ENCODE measurements at places on chromosomes 7 and 10.

- DNase-seq: no peak
Observed at GRCh38 chr7:151019130-151019447, 5.2 kb downstream of the ATG9B start.

DNA sequence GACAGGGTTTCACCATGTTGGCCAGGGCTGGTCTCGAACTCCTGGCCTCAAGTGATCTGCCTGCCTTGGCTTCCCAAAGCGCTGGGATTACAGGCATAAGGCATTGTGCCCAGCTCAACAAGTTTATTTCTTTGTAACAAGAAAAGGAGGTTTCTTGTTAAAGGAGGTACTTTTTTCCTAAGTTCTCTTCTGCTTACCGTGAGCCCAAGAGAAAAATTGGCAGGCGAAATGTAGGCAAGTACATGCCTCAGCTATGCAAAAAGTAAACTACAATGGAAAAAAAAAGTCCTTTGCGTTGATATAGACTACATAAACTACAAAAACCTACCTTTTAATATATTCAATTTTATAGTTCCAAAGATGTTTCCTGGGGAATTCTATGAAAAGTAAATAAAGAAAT is 122.6 kb downstream of the DKK1 start:
- DNase-seq: no peak

- peak; percentile 63 for DNase-seq
Observed at GRCh38 chr7:42883950-42884349, 27.9 kb downstream of the C7orf25 start.

DNA sequence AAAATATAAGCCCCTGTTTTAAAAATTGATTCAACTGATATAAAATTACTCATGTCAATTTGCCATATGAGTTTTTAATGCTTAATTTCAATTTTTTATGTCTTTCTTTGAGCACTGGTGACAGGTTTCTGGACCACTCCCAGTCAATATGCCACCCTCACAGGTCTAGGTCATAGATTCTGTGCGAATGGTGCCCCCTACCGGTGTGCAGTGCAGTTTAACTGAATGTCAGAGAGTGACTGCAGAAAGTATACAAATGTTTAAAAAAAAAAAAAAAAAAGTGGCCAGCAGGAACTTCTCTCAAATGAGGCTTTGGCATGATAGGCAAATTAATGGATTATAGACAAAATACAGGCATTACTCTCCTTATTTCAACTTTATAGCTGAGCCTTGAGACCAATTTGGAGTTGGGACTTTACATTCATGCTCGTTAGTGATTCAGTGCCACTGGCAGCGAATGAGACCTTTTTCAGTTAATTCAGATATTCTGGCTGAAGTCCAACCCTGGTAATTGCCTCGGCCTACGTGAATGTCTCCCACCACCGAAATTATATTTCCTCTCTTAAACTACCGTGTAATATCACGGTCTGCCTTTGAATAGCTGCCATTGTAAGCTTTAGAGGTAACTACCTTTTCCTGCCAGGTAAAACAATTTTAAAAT is 427.6 kb downstream of the PHTF2 start:
- DNase-seq: no peak

- DNase-seq: no peak
Observed at GRCh38 chr7:101747053-101747878, 70.2 kb upstream of the CUX1 start.

DNA sequence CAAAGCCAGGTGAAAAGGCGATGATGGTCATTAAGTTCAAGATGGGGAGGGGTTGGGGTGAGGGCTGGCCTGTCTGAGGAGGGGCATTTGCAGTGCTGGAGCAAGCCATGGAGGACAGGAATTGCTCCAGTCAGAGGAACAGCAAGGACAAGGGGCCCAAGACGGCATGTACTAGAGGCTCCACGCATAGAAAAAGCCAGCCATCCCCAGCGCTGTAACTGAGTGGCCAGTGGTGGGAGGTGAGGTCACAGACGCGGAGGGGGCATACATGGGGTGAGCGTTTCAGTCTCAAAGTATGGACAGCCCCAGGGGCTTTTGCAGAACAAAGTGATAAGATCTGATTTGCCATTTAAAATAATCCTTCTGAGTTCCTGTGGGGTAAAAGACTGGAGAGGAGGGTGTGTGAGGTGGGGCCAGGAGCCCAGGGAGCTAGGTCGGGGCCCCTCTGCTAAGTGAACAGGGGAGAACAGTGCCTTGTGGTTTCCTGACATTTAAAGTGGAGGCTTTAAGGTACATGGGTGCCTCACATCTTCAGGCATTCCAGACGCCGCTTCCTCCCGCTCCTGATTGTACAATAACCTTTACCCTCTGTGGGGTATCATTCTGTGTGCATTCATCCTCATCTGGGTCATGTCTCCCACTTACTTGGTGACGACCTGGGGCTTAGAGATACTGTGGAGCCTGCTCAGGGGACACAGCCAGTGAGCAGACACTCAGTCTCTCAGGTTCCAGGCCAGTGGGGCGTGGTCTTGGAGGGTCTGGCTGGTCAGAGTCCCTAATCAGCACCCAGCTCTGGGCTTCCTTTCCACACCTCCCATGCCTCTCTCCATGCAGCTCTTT is 105.6 kb upstream of the GPR26 start:
- no peak for DNase-seq

DNA sequence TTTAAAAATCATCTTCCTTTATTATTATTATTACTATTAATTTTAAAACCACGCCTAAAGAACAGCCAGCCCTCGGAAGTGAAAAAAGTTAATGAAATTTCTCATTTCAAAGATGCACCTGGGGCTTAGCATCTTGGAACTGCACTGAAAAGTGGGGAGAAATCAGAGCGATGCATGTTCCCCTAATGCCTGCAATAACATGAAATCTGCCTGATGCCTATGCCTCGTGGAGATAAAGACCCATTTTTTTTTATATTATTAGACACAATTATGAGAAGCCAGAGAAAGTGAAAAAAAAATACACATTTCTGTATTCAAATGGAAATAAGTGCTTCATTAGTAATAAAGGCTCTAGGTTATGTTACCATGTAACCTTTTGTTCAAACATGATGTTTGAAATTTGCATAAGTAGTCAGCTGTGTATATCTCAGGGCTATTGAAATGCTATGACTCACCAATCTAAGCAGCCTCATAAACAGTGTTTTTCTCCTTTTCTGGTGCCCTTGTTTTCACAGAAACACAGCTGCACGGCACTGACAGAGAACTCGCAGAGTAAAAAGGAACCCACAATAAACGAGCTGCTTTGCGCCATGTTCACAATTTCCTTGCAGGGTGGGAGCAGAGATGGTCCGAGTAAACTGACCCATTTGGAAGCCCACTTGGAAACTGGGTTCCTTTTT is 175.8 kb upstream of the PRKCQ start:
- DNase-seq: no peak

DNA sequence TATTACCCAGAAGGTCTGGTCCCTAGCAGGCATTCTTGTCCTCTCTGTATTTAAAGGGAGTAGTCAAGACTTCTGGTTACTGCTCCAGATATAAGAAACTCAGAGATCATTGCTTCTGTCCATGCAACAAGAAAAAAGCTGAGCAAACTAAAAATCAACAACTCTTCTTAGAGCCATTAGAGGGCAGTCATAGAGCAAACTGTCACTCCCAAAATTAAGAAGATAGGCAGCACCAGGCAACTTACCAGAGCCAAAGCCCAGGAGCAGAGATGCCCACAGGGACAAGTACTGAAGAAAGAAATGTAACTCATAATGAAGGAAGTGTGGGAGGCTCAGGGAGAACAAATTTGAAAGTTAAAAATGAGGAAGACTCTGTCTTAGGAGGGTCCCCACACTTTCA is 472.9 kb upstream of the COBL start:
- DNase-seq: no peak

GRCh38 chr10:30368065-30368718 is 19.1 kb upstream of the MTPAP start:
- peak; percentile 43 for DNase-seq

DNA sequence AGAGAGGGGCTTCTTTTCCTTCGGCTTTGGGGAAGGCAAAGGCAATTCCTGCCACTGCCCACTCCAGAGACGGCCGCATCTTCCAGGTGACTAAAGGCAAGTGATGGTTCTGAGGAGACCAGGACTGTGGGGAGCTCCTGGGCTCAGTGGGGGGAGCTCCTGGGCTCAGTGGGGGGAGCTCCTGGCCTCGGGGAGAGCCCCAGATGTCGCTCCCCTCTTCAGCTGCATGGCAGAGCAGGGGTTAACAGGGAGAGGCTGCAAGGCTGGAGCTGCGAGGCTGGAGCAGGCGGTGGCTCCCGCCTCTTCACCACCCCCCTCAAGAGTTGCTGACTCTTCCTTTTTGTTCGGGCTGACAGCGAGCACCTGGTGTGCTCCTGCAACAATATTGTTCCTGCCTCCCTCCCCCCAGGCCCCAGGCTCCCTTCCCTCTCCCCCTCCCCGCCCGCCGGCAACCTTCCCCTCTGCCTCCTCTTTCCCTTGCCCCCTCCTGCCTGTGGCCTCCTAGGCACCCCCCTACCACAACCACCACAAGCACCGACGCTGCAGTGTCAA is 56.3 kb upstream of the LBX1 start:
- DNase-seq: no peak

DNA sequence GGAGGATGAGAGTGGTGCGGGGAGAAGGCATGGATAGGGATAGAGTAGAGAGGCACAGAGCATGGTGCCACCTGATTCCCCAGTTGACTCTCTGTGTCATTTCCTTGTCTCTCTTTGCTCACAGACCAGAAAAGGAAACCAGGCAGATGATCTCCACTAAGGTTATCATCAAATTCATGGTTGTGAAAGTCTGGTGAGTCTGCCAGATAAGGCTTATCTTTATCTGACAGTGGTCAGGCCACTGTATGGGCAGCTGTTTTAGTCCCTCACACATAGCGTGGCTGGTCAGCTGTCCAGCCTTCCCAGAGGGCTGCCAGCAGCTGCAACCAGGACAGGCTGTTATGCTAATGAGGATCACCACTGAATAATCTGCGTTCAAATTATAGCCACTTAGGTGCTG is 99.0 kb downstream of the ADRA2A start:
- no peak for DNase-seq

DNA sequence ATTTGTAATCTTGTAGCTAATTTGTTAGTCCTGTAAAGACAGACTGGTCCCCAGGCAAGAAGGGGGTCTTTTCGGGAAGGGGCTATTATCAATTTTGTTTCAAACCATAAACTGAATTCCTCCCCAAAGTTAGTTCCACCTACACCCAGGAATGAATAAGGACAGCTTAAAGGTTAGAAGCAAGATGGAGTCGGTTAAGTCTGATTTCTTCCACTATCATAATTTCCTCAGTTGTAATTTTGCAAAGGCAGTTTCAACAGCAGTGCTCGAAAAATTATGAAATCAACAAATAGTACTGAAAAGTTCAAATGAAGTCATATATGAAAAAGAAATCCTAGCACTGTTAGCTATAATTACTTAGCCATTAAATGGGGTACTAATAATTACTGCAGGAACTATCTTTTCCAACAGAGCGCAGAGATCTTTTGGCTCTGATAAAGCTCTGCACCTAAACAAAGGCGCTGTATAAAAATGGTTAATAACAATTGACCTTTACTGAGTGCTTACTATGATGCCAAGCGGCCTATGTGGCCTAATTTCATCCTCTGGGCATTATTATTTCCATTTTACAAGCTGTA is 756 bp upstream of the SEC24C start:
- no peak for DNase-seq

DNA sequence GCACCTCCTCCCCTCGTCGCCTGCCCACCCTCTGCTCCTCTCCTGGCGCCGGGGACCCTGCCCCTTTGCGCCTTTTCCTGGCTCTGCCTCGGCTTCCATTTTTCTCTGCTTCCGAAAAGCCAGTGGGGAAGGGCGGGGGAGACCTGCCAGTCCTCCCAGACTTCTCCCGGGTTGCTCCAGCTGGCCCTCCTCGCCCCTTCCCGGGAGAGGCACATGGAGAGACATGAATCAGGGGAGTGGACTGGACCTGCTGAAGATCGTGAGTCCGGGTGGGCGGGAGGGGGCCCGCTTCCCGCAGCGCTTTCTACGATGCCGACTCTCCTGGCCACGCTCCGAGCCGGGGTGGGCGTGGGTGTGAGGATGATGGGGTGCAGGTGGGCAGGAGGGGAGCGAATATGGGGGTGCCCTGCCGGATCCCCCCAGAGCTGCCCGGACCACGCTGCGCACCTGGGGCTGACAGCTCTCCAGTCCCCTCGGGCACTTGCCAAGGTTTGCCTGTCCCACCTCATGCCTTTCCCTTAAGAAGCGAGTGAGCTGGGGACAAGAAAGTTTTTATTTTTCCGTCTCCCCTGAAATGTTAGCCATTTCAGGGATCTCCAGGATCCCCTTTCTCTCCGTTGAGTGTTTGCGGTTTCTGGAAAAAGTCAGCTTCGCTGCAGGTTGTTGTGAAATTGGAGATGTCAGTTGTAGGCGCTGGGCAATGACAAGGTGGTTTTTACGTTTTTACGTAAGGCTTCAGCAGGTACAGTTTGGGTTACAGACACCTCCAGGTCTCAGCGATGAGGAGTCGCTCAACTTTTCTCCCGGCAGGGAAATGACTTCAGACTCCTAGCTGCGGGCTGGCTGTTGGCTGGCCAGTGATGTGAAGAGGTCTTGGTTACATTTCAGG is 977 bp downstream of the CACNB2 start:
- DNase-seq: no peak

GRCh38 chr7:15330943-15331342 is 230.9 kb downstream of the AGMO start:
- DNase-seq: no peak

GRCh38 chr7:141624763-141625162 is 73.6 kb downstream of the AGK start:
- no peak for DNase-seq
